Tibial nerve (tissue), 4 donors: ENCODE measurements at places on chromosomes 2 and 18.

DNA sequence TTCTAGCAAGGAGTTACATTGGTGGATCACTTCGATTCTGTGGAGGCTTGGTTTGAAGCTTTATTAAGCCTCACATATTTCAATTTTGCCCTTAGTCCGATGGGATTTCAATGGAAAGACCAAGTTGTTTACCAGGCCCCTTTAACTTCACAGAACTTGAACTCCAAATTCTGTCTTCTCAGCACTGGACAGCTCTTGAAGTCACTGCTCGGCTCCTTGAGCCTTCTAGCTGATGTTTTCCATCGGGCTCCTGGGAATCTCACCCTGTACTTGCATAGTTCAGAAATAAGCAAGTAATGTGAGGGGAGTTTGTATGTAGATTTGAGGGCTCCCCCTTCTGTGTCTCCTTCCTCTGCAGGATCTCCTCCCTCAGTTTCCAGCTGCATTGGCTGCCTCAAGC is 15.1 kb downstream of the OXER1 start:
- no peak for DNase-seq

DNA sequence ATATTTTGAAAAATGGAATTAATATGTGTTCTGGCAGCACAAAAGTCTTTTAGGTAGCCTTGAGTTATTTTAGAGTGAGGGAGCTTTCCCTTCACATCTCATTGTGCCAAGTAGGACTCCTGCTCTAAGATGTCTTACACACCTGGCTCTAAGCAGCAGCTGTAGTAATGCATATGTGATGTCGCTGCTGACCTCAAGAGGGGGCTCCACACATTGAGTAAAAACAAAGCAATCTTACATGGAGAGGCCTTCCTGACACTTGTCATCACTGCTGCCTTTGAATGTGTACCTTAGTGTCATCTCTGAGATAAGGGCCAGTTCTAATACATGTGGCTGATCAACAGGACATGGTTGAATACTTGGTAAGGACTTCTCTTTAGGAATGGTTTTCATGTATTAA is 75.8 kb downstream of the ACTR3 start:
- no peak for DNase-seq

- no peak for DNase-seq
Measured at GRCh38 chr2:202104286-202104870, 31.3 kb downstream of the KIAA2012 start.

DNA sequence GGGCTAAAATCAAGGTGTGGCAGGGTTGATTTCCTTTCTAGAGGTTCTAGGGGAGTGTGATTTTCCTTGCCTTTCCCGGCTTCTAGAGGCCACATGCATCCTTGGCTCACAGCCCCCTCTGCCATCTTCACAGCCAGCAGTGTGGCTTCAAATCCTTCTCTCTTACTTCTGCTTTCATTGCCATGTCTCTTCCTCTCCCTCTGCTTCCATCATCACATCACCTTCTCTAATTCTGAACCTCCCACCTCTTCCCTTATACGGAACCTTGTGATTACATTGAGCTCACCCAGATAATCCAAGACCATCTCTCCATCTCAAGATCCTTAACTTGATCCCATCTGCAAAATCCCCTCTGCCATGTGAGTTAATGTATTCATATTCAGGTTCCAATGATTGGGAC is 56.2 kb upstream of the RMDN2 start:
- DNase-seq = no peak

DNA sequence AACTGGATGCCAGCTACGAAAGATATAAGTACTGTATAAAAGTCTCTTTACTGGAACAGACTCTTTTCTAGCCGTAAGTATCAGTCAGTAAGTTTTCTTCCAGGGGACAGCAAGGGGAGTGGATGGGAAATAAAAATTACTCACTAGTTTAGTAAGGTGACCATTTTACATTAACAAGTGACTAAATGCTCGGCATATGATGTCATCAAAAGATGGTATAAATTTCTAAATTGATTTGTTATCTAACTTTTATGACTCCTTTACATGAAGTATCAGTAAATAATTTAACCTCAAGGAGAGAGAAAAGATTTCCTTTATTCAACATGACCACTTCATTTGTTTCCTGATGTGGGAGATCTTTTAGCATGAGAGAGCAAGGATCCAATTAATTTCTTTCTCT is 859.0 kb upstream of the LRRTM1 start:
- DNase-seq = no peak

DNA sequence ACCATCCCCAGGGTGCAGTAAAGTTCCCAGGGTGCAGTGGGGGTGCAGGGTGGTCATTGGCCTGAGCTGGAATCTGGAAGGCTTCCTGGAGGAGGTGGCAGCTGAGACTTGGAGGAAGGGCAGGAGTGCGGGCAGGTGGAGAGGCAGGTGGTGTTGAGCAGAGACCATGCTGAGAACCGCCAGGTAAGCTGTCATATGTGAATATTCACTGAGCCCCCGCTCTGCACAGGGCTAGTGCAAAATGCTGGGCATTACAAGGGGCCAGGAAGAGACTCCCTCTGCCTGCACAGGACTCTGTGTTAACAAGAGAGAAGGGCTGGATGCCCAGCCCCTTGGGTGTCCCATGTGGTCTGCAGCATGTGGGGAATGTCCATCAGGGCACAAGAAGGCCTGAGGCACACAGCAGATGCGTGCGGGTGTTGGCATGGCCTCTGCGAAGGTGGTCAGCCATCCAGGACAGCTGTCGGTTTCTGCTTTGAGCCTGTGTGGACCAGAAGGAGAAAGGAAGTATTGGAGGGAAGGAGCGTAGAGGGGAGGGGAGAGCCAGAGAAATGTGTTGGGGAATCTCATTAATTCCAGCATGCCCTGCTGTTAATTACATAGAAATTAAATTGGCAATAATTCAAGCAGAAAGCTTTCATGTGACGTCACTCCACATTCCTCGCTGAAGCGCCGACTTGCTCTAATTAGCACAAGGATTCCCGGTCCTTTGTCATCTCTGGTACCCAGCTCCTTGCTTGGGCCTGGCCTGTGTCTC is 62.8 kb upstream of the OTOS start:
- DNase-seq = no peak

DNA sequence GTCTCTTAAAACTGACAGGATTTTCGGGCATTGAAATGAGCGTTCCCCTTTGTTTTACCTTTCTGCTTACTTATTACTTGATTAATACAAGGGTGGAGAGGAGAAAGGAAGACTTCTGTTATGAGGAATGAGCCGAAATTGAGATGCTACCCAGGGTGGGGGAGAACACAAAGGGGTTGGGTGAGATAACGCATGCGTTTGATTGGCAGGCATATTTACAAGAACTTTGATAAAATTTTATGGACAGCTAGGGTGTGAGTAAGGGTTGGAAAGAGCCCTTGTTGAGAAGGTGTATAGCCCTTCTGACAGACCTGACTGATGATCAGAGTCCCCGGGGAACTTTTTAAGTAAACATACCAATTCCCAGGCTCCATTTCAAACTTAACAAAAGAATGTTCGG is 1.8 kb downstream of the RNF138 start:
- DNase-seq = no peak

DNA sequence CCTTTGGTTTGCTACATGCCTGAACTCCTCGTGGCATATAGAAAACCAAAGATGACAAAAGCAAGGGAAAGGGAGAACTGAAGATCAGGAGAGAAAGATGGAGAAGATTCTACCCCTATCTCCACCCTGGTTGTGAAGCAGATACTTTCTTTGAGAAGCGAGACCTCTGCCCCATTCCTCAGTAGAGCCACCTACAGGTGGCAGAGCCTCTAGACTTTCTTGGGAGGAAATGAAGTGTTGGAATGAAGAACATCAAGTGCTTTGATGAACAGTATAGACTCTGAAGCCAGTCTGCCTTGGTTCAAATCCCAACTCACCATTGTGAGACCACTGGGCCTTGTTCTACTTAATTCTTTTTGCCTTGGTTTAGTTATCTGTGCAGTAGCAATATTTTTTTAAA is 348.8 kb upstream of the ETAA1 start:
- DNase-seq = no peak

DNA sequence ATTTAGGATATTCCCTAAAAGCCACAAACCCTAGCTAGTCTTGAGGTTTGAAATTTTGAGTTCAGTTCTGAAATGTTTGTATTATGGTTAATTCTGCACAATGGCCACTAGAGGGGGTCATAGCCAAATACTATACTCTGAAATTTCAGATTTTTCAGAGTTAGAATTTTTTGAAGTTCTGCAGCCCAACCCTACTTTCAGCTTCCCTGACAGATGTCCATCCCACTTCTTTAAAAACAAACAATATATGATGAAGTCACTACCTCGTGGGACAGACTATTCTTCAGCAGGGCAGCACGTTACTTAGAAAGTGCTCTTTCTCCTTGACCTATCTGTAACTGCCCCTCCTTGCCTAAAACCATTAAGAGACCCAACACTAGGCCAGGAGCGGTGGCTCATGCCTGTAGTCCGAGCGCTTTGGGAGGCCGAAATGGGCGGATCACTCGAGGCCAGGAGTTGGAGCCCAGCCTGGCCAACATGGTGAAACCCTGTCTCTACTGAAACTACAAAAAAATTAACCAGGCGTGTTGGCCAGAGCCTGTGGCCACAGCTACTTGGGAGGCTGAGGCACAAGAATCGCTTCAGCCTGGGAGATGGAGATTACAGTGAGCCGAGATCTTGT is 48.2 kb upstream of the PAPOLG start:
- no peak for DNase-seq

GRCh38 chr2:69714024-69714423 is 27.9 kb upstream of the ANXA4 start:
- no peak for DNase-seq

- DNase-seq = no peak
Measured at GRCh38 chr2:158658396-158658795, 136.7 kb upstream of the DAPL1 start.

- no peak for DNase-seq
Measured at GRCh38 chr2:42183775-42184174, 14.6 kb downstream of the EML4 start.

GRCh38 chr18:49907346-49907929 is 94.1 kb upstream of the ACAA2 start:
- DNase-seq = no peak

DNA sequence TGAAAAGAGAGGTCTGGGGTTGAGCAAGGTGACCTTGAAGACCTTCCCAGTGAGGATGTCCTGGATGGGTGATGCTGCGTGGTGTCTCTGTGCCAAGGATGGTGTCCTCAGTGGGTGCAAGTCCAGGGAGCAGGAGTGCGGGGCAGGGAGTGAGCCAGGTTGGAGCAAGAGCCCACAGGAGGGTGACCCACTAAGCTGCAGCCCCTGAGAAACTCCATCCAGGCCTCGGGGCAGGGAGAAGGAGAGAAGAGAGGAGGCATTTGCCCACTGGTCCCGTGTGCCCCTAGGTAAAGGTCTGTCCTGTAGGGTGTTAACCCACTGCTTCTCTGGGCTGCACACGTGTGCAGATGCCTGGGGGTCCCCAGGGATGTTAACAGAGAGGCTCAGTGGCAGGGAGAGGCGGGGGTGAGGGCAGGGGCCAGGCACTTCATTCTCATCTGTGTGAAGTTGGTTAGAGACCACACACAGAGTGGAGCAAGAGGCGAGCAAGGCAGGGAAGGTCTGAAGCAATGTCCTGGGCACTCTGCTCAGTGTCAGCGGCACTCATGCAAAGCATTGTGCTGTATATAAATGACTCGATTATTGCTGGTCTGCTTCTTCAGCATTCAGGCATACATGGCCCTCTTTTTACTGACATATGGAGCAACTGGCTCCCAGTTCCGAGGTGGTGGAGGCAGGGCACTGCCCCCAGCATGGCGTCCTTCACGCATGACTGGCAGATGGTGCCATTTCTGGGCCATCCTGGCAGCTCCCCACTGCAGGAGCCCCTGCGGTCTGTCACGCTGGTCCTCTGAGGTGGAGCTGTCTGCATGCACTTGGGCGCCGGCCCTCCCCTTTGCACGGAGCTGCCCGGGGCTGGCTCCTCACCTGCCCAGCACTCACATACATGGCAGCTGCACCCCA is 117.2 kb upstream of the HS6ST1 start:
- no peak for DNase-seq

GRCh38 chr2:45212953-45213635 is 203.8 kb upstream of the SIX2 start:
- no peak for DNase-seq

GRCh38 chr2:145360129-145360790 is 840.3 kb upstream of the ZEB2 start:
- no peak for DNase-seq

DNA sequence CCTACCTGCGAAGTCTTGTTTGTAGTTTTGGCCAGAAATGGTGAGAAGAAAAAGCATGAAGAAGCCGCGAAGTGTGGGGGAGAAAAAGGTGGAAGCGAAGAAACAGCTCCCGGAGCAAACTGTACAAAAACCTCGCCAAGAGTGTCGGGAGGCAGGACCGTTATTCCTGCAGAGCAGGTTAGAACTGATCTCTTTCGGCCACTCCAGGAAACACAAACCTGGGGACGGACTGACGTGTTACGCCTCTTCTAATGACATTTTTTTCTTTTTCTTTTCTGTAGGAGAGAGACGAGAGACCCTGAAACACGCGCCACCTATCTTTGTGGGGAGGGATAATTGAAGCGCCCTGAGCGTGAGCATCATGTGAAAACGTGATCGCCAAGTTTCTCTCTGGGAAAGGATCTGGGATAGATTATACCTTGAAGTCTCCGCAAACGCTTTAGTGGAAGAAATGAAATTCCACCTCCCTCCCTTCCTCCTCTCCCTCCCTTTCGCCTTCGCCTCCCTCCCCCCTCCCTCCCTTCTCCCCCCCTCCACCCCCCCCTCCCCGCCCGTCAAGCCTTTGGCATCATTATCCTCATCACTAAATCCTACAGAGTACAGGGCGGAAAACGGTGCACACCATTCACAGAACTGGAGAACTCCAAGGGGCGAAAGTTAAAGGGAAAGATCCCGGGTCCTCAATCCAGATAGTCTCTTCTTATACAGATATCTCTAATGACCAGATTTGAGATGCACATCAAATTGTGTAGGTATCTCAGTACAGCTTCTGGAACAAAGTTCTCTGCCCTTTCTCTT is at the start of gene ZEB2:
Gene ZEB2, minus strand, starts transcription at position 186 of the 798 bp plus-strand sequence. CDS start 2,769 bp downstream, outside the sequence.
- DNase-seq = peak; percentile 80

GRCh38 chr2:62654423-62654791 is 51.1 kb upstream of the EHBP1 start:
- no peak for DNase-seq

- no peak for DNase-seq
Measured at GRCh38 chr2:23523373-23524260, 138.6 kb downstream of the KLHL29 start.
